ENCODE measurements at places on chromosomes 4 and X.
A peak's percentile ranks its signal among the peaks of the same experiment; 100 is the strongest.

- DNase-seq = no peak
Observed at GRCh38 chr4:79620617-79621016, 212.6 kb upstream of the GK2 start.

GRCh38 chr4:87961993-87962392 lies 13.5 kb upstream of the SPP1 start:
- DNase-seq = no peak

DNA sequence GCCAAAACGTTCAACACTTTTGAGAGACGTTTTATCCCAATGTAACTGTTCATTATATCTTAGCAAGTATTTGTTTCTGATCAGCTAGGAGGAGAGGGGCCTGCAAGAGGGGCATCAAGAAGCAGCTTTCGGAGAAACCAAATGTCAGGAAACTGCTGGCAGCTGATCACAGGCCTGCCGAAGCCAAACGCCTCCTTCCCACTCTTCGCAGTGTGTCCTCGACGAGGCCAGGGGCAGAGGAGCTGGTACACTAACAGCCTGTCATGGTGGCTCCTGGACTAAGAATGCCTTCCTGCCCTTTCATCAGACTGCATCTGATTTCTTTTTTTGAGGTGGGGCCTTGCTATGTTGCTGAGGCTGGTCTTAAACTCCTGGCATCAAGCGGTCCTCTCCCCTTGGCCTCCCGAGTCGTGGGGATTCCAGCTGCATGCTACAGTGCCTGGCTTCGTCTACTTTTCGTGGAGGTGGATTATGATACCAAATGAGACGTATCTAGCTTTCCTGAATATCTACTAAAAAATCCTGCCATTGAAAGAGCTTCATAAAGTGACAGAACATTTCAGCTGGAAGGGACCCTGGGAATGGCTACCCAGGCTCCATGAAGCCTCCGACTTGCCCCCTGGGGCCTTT lies 134.8 kb downstream of the AFAP1 start:
- DNase-seq = no peak

- DNase-seq = no peak
Observed at GRCh38 chrX:118823263-118824172, at the start of gene ZCCHC12. TSS of gene ZCCHC12 (plus strand) at chrX:118823824. CDS start at chrX:118825245, 1,421 bp downstream.

GRCh38 chrX:138057883-138058282 lies 492.0 kb downstream of the ZIC3 start:
- no peak for DNase-seq

DNA sequence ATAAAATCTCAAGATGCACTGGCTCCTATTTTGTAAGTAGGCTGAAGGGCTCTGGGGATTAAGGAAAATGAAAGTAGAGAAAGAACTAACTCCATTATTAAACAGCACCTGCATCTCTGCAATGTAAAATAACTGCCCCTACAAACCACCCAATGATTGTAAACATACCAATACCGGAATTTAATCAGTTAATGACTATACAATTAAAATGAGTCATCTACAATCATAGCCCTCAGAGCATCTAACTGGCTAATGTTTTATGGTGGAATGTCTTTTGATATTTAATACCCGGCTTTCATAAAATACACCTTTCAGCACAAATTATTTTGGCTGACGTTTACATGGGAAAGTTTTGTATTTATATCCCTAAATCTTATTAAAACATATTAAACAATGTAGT lies 142.3 kb downstream of the PAPSS1 start:
- DNase-seq = no peak

- DNase-seq = no peak
Observed at GRCh38 chrX:19877431-19877830, 10.0 kb downstream of the SH3KBP1 start.

- DNase-seq = no peak
Observed at GRCh38 chr4:159279084-159279483, 176.2 kb downstream of the RAPGEF2 start.

- DNase-seq = no peak
Observed at GRCh38 chr4:116099596-116099995, 985.8 kb downstream of the TRAM1L1 start.

GRCh38 chr4:48368389-48368788 lies 27.1 kb downstream of the SLAIN2 start:
- no peak for DNase-seq

- DNase-seq = peak; percentile 44
Observed at GRCh38 chrX:18983666-18984380, at the start of gene PHKA2. TSS of gene PHKA2 (minus strand) at chrX:18984114. CDS start at chrX:18983932, 182 bp downstream.

DNA sequence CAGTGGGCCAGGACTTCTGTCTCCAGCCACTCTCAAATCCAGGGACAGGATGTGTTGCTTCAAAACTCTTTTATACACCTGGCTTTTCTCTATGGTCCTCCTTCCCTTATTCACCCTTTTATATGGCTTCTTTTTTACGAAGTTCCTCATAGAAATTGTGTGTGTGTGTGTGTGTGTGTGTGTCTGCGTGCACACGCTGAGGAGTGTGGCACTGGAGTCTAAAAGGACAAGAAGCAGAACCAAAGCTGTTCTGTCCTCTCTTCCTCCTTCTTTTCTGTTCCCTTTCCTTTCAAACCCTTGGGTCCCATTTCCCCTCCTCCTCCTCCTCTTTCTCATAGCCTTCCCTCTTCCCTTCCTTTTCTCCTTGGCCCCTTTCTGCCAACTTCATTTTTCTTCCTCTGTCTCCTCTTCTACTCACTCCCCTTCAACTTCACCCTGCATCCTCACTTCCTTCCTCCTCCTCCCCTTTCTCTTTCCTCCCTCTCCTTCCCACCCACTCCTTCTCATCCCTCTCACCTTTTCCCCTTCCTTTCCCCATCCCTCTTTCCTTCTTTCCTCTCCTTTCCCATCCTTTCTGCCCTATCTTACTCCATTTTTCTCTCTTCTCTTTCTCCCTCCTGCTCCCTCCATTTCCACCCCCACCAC lies 360.5 kb downstream of the MID1IP1 start:
- DNase-seq = peak; percentile 18

- DNase-seq = no peak
Observed at GRCh38 chrX:19555236-19555635, 39.9 kb upstream of the MAP3K15 start.

- no peak for DNase-seq
Observed at GRCh38 chr4:75555294-75556164, at the start of gene ODAPH. TSS of gene ODAPH (plus strand) at chr4:75556066. CDS start at chr4:75556083, 17 bp downstream.

DNA sequence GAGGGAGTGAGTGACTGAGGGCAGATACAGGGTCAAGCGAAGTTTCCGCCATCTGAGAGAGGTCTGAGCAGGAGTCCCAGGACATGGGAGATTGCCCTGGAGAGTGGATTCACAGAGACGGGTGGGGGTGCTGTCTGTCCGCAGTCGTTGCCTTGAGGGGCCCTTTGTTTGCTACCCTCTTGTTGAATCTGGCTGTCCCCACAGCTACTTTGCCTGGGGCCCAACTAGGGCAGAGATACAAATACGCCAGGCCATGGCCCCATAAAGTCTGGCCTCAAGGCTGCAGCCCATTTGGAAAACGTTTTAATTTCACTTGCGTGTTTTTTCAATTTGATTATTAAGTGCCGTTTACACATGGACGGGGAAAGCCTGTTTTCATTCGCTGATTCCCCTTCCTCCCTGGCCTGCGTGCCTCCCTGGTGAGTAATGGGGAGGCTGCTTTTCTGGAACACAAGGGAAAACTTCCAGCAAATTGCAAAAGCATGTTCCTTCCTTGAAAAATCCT lies 134.4 kb downstream of the SMIM20 start:
- DNase-seq = peak; percentile 46

DNA sequence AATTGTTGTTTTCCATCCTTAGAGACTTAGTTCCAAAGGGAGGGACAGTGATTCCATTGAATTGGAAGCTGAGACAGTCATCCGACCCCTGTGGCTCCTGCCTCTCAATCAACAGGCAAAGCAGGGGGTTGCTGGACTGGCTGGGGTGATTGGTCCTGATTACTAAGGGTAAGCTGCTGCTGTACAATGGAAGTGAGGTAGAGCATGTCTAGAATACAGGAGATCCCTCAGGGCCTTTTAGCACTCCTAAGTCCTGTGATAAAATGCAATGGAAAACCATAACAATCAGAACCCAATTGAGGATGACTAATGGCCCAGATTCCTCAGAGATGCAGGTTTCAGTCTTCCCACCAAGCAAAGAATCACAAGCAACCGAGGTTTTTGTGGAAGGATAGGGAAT lies 127.6 kb downstream of the AASDH start:
- no peak for DNase-seq

DNA sequence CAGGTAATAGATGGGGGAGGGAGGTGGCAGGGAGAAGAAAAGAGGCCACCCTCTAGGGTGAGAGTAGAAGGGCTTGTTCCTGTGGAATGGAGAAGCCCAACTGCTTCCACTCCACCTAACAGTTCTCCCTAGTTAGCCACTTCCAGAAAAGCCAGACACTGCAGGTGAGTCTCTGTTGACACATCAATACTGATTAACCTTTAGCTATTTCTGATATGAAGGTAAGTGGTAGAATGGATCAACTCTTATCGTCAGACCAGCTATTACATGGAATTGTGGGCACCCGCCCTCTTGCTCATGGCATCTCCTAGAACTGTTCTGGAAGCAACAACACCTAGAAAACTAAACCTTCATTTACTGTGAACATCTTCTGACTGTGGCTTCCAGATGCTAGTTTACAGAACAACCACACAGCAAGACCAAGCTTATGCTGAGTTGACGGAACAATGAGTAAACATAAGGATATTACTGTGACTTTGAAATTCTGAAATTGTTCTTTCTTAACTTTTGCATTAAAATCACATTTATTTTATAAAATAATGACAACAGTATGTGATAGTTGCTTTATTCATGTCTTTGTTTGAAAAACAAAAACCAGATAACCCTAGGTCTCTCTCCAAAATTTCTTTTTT lies 44.7 kb downstream of the ANXA3 start:
- no peak for DNase-seq

- no peak for DNase-seq
Observed at GRCh38 chr4:101102114-101102742, 245.1 kb downstream of the PPP3CA start.

GRCh38 chr4:141004823-141005222 lies 128.4 kb downstream of the RNF150 start:
- peak; percentile 6 for DNase-seq

DNA sequence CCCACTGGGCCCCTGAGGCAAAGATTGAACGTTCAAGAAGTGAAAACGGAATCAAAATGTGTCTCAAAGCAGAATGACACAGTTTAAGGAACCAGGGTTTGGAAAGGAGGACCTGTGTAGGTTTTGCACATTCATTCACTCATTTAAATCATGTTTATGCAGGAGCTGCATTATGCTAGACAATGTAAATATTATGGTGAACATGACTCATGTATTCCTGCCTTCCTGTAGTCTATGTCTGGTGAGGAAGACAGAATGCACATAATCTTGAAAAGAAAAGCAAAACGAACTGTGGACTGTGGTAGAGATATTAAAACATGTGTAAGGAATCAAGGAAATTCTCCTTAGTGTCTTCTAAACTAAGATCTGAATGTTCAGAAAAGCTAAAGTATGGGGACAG lies 311.8 kb upstream of the SMIM31 start:
- no peak for DNase-seq

DNA sequence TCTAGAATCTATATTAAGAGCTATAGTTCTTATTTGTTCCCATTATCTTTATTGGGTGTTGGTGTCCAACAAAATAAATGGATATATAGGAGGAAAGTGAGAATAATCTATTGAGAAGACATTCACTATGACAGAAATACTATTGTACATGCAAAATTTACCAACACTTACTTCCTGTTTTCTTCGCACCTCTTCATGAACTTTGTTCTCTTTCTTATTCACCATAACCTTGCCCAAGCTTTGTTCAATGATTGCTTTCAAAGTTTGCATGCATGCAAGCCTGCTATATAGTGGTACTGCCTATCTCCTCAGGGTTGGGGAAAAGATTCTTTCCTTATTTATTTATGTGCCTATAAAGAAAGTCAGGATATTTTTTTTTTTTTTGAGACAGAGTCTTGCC lies 176.4 kb upstream of the JADE1 start:
- DNase-seq = no peak

DNA sequence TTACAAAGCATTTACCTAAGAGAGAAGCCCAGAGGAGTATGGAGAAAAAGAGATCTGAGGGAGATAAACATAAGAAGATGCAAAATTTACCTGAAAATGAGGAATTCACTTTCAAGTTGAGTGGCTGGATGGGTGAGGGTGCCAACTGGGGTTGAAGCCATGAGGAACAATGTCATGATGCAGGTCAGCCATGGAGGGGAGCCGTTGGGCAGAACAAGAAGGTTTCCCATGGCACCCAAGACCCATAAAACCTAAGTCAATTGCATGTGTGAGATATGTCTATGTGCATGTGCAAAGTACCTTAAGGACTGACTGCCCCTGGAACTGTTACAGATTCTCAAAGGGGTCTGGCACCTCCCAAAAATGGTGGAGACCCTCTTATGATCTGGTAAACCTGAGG lies 46.6 kb upstream of the PRRG1 start:
- DNase-seq = no peak

DNA sequence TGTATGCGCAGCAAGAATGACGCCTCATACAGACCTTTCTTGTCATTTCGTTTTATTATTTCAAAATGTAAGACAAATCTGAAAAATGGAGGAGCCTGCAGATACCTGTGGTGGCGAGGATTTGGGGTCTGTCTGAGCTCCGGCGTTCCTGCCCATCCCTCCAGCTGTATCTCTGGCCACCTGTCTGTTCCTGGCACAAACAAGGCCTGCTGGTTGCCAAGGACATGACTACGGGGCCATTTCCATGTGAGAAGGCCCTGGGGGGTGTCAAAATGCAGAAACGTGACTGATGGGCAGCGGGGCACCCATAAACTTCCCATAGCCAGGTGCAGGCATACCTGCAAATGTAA lies 591 bp upstream of the TSPAN7 start:
- DNase-seq = no peak

GRCh38 chr4:168441412-168441811 lies 38.9 kb downstream of the DDX60L start:
- peak; percentile 56 for DNase-seq

DNA sequence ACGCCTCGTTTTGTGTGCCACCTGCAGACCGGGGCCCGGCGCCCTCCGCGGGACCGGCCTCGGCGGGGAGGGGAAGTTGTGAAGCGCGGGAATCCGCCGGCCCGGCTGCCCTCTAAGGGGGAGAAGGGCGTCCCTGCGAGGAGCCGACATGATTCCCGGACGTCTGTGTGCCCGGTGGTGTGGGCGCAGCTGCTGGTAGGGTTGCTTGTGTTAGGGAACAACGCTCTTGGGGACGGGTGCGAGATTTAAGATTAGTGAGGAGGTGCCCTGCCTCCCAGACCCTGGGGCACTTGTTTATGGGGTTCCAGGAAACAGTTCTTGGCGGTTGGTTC lies 627 bp downstream of the CDKN2AIP start:
- DNase-seq = peak; percentile 41

DNA sequence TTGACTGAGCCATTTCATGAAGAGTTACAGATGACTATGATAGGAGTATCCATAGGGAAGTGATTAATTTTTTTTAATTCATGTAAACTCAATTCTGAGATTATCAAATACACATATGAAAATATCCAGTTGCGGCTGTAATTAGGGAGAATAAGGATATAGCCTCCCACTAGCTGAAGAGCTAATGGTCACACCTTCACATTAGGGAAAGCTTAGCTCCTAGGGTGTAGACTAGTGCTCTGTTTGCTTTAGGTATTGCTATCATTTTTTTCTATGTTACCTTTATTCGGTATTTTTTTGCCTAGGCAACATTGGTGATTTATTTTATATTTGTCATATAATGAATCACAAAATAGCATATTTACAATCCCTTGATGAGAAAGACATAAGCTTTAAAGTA lies 39.6 kb upstream of the EPGN start:
- no peak for DNase-seq

GRCh38 chrX:122869171-122869570 lies 314.9 kb upstream of the GRIA3 start:
- DNase-seq = no peak

Measured in inflammatory macrophage treated with lipopolysaccharide for 1 hour (primary cell).